ENCODE measurements at places on chromosomes 6 and 20. TPM values are rescaled to one million over a fixed set of nuclear protein-coding genes. Genes with fewer than 3 reads are reported as not detected.

GRCh38 chr6:11975353-11975977, 36.6 kb upstream of the HIVEP1 start:
- no peak for DNase-seq

Gene BANF2
- total RNA-seq: not detected

DNA sequence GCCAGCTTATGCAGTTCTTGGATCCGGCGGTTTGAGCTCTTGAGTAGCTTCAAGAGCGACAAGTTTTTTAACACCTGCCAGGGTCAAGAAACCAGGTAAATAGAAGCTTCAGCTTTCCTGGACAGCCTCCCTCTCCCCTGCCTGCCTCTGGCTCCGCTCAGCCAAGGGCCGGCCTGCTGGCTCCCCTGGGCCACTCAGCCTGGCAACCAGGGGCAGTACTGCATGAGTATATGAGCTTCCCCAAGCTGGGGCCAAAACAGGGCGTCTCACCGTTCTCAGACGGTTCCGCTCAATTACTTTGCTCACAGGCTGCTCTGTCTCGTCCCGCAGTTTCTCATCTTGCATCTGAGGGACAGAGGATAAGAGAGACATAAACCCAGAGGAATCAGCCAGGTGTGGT, 856 bp downstream of the TP53TG5 start:
- no peak for DNase-seq

DNA sequence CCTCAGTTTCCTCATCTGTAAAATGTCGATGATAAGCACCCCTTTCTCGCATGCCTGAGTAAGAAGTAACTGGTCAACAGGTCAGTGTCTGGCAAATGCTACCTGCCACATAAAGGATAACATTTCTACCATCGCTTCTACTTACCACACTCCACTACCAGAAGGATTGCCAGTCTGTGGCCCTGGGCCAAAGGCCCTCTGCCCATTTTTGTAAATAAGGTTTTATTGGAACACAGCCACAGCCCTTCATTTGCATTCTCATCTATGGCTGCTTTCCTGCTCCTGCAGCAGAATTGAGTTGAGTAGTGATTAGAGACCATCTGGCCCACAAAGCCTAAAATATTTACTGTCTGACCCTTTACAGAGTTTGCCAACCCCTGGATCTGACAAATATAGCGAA, 121.8 kb downstream of the TOX2 start:
- no peak for DNase-seq

Gene TUBB2B
- 1.0 TPM for total RNA-seq
